H1 (cell line): ENCODE measurements at places on chromosomes 12 and 14. TPM values are rescaled to one million over a fixed set of nuclear protein-coding genes. Genes with fewer than 3 reads are reported as not detected.

DNA sequence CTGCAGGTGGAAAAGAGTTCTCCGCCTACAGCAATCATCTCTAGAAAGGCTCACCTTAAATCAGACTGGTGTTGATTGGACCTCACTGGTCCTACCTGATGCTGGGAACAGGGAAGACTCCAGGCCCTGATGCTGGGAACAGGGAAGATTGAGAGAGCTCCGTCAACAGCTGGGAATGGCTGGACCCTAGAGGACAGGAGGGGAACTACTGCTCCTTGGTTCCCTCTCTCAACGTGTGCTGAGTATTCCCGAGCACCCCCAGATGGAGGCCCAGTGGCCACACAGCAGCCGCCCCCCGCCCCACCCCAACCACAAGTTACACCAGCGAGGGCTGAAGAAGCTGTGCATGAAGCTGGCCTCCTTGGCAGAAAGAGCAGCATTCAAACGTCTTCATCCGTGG, 240.3 kb downstream of the SLC15A4 start:
- H3K4me3 ChIP-seq: no peak overlapping the region
- H3K4me1 ChIP-seq: no peaks in the 10 kb centered on the region
- no peaks in the 10 kb centered on the region for H3K36me3 ChIP-seq
- peak; percentile 63 for DNase-seq
- no peaks in the 10 kb centered on the region for H3K27me3 ChIP-seq

GRCh38 chr14:104724981-104725771, 1.1 kb downstream of the ADSS1 start:
- H3K27me3 ChIP-seq: no peaks in the 10 kb centered on the region
- H3K4me3 ChIP-seq: peak overlapping the region; percentile 55; the same call in 1 of the 2 replicates
- H3K4me1 ChIP-seq: peaks cover 11% of the 10 kb centered on the region
- H3K36me3 ChIP-seq: no peaks in the 10 kb centered on the region

OR6C4 gene
- not detected in 2 replicates for total RNA-seq

COQ5 gene
- total RNA-seq: 35.1 and 38.3 TPM in 2 replicates
